ENCODE measurements at places on chromosomes 5 and 9.
A peak's percentile ranks its signal among the peaks of the same experiment; 100 is the strongest.

GRCh38 chr5:59190746-59191145 lies 607.9 kb downstream of the RAB3C start:
- no peak for DNase-seq

DNA sequence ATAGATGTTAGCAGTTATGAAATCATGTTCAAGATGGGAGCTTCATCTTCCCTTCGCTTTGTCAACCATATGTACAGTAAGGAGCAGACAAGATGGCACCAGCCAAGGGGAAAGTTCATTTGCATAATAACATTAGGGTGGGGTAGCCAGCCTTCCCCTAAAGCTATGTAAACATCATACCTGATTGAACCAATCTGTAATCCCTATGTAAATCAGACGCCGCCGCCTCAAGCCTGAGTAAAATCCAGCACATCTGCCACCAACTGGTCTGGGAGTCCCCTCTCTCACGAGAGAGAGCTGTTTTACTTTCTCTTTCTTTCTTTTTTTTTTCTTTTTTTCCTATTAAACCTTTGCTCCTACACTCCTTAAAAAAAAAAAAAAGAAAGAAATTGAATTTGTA lies 30.8 kb upstream of the REEP2 start:
- DNase-seq = peak; percentile 95

GRCh38 chr9:136373300-136374182 lies at the start of gene CARD9:
TSS of gene CARD9 (minus strand) at chr9:136373669. CDS start at chr9:136372078, 1,591 bp downstream.
- no peak for DNase-seq

GRCh38 chr9:127769929-127770582 lies 8.4 kb downstream of the SH2D3C start:
- DNase-seq = no peak

DNA sequence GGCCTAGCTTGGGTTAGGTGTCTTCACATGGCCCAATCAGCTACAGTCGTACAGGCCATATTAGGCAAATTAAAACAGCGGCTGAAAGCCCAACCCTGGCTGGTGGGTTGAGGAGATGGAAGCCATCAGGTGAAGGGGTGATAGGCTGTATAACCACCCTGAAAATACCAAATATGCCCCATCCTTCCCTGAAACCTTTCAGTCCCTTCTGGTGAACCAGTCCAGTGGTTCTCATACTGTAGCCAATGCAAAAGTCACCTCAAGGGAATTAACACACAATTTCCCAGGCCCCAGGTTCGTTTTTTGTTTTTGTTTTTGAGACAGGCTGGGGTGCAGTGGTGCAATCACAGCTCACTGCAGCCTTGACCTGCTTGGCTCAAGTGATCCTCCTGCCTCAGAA lies 19.8 kb upstream of the KCNV2 start:
- no peak for DNase-seq

GRCh38 chr5:10401498-10401897 lies 40.2 kb upstream of the ROPN1L start:
- no peak for DNase-seq

Data from NCI-H526 (cell line).